NCI-H2029 (cell line): ENCODE measurements at places on chromosomes 12 and 14.

DNA sequence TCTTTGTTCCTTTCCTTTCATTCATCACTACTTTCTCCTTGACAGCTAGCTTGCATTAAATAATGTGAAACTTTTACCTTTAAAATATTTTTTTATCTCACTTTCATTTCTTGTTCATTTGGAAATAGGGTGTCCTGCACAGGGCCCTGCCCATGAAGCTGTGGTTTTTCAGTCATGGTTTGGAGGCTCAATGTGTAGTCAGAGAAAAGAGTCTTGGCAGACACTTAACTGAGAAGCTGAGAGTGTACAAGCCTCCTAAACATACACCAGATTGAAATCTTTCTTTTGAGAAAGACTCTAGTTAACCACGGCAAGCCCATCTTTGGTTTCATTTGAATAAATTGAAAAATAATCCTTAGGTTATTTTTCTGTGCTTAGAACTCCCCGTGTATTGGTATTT, 74.2 kb downstream of the KICS2 start:
- no peak for DNase-seq

GRCh38 chr12:28869197-28869596, 279.9 kb upstream of the FAR2 start:
- DNase-seq: no peak

DNA sequence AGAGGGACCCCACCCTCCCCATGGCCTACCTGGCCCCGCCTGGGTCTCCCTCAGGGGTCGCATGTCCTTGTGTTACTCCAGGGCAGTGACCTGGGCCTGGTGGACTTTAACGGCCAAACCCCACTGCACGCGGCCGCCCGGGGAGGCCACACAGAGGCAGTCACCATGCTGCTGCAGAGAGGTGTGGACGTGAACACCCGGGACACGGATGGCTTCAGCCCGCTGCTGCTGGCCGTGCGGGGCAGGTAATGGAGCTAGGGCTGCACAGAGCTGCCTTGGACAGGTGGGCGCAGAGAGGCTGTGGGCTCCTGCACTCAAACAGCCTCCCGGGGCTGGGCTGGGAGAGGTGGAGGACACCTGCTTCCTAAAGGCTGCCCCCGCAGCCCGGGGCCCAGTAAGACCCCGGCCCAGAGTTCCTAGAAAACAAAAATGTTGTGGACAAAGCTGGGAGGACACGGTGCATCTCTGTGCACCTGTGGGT, 21.6 kb downstream of the ASPG start:
- DNase-seq: no peak

DNA sequence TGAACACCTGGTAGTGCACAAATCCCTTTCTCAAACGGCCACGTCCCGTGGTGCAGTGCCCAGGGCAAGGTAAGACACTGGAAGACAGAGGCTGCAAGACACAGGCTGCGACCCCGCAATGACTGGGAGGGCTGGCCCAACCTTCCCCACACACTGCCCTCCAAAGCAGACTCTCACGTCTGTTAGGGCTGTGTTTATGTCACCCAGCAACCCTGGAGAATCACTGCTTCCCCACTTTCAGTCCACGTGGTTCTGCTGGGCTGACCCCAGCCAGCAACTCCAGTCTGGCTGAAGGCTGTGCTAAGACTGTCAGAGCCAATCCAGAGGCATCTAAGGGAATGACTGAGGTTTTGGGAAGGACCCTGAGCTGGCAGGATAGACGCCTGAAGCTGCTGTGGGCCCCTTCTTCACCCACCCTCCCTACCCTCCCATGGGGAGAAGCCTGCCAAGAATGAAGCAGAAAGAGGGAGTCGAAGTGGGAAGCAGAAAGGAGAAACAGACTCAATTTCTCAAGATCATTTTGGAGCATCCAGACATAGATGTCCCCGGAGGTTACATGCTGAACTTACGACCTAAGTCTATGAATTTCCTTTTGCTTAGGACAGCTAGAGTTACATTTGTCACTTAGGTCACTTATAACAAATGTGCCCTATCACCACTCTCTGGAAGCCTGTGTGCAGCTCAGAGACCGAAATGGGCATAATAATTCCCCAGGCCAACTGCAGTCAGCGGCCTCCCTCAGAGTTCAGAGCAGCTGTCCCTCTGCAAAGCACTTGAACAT, 11.7 kb downstream of the KDM2B start:
- DNase-seq: no peak

- DNase-seq: no peak
Observed at GRCh38 chr12:1870998-1871917, 47.2 kb downstream of the CACNA2D4 start.

GRCh38 chr12:25984759-25985158, 26.3 kb downstream of the RASSF8 start:
- DNase-seq: no peak

GRCh38 chr14:100780646-100781355, 45.1 kb upstream of the MEG3 start:
- DNase-seq: no peak

- DNase-seq: no peak
Observed at GRCh38 chr14:79665556-79665955, 545.7 kb downstream of the DIO2 start.

DNA sequence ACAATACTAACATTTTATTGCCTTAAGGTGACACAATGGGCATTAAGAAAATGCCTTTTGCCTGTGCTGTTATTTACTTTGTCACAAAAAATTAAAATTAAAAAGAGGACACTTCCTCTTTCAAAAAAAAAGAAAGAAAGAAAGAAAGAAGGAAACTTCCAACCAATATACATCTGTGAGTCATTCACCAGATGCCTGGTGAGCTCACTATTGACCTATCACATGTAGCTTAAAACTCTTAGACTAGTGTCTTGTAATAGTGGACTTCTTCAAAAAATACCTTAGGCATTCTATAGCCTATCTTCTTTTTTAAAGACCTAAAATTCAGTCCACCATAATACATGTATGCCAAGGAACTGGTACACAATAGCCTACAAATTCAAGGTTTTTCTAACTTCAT, 4.9 kb upstream of the SOX5 start:
- DNase-seq: no peak

DNA sequence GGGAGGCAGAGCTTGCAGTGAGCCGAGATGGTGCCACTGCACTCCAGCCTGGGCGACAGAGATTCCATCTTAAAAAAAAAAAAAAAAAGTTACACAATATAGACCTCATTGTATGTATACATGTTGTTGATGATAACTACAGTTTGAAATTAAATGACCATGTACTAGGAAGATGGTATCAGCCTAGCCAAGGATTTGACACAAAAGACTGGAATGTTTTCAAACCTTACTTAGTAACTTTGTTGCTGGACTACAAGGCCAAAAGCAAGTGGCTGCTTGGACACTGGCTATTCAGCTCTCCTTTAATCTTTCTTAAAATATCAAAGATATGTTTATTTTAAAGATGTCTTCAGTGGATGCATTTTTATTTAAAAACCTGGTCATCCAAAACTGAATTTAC, 18.9 kb upstream of the NUDT4 start:
- DNase-seq: no peak

GRCh38 chr14:20143911-20144310, 5.3 kb downstream of the OR4N5 start:
- DNase-seq: no peak

DNA sequence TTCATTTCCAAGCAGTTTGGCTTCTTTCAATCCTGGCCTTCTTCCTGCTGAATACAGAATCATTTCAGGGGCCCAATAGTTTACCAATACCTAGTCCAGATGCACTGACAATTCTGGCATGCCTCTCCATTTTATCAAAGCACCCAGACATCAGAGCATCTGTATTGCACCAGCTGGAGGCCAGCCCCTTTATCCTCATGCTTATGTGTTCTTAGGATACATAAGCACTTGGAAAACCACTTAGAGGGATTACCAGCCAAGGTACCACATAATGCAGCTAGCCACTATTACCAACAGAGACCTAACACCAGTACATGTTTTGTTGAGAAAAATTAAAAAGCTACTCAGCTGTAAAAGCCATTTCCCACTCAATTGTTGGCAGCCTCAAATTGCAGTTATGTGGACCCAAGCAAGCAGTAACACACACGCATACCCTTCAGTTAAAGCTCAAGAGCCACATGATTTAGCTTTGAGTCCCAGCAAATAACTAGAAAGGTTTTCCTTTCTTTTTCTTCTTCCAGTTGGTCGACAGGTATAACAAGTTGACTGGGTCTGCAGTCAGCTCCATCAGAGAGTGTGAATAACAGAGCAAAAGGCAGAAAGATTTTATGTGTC, 263.8 kb downstream of the DIO2 start:
- no peak for DNase-seq

GRCh38 chr12:124046456-124046740, 73.4 kb downstream of the ZNF664 start:
- DNase-seq: no peak

GRCh38 chr12:49542592-49543160, 3.8 kb downstream of the KCNH3 start:
- no peak for DNase-seq

- DNase-seq: no peak
Observed at GRCh38 chr14:24232645-24233537, at the start of gene GMPR2. Gene GMPR2 (plus strand): TSS chr14:24232929. CDS start chr14:24233254, 325 bp downstream.

GRCh38 chr14:52277552-52277951, 10.1 kb downstream of the PTGDR start:
- no peak for DNase-seq

DNA sequence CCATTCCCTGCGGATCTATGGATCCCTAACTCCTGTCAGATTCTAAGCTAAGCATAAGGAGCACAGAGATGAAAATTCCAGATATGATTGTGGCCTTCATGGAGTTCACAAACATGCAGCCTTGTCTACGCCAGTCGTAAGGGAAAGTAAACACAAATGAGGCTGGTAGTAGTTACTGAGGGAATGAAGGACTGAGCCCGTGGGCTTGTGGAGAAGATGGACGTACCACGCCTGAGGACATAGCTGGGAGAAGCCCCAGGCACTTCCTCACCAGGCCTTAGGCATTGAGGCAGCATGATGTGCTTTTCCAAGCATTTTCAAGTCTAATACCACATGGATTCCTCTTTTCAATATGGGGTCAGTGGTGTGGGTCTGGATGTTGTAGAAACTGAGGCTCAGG, 515.2 kb downstream of the BCL11B start:
- no peak for DNase-seq

GRCh38 chr14:101505236-101505970, 55.9 kb upstream of the DIO3 start:
- no peak for DNase-seq

DNA sequence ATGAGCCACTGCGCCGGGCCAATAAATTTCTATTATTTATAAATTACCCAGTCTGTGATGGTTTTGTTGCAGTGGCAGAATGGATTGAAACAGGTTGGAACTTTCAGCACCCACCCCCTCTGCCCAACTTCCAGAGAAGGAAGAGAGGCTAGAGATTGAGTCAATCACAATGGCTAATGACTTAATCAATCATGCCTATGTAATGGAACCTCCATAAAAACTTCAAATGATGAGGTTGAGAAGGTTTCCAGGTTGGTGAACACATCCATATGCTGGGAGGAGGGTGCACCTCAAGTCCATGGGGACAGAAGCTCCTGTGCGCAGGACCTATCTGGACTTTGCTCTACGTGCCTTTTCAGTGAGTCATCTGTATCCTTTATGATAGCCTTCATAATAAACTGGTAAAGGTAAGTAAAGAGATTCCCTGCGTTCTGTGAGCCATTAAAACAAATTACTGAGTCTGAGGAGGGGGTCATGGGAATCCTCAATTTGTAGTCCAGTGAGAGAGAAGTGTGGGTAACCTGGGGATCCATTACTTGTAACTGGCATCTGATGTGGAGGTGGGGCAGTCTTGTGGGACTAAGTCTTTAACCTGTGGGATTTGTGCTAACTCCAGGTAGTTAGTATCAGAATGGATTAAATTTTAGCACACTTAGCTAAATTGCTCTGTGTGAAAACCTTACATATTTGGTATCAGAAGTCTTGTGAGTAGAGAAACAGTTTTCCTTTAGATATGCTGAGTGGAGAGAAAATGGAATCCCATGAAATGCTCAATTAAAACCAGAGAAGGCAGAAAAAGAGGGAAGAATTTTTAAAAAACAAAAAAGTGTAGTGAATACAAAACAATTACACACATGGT, 11.7 kb upstream of the NGDN start:
- DNase-seq: no peak

DNA sequence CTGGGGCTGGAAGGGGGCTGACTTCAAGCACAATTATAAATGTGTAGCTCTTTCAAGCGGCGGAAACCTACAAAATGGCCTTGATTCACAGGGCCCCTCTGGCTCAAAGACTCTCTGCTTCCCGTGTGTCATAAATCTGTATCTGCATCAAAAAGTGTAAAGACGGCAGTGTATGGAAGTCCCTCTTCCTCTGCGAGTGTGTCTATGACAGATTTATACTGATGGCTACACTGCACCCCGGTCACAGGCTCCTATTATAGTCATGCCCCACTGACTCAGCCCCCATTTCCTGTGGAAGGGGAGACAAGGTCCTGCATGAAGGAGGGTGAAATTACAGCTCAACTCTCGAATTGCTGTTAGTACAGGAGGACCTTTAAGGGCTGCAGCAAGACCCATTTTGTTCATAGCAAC, 68.6 kb downstream of the HMGA2 start:
- DNase-seq: no peak

- no peak for DNase-seq
Observed at GRCh38 chr12:67893022-67893580, 96.1 kb upstream of the IFNG-AS1 start.

- peak; percentile 95 for DNase-seq
Observed at GRCh38 chr12:52203079-52203921, 11.5 kb upstream of the KRT80 start.

GRCh38 chr14:84225268-84225667, 1304.7 kb upstream of the FLRT2 start:
- DNase-seq: no peak

- no peak for DNase-seq
Observed at GRCh38 chr14:31371646-31372045, 48.7 kb downstream of the HEATR5A start.

DNA sequence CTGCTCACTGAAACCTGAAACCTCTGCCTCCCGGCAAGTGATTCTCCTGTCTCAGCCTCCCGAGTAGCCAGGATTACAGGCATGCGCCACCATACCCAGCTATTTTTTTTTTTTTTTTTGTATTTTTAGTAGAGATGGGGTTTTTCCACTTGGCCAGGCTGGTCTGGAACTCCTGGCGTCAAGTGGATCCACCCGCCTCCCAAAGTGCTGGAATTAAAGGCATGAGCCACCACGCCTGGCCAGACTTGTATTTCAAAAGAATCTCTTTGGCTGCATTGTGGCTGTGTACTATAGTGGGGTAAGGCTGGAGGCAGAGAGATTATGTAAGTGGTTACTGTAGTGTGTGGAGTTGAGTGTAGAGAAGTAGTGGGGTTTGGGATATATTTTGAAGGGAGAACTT, 35.1 kb downstream of the TRHDE start:
- no peak for DNase-seq

- DNase-seq: no peak
Observed at GRCh38 chr14:96205978-96206360, 1.3 kb downstream of the BDKRB2 start.

GRCh38 chr12:79186506-79186905, 321.9 kb downstream of the SYT1 start:
- DNase-seq: no peak
